ENCODE measurements at places on chromosomes 4 and X.

- DNase-seq, result no peak
These were observed 30.7 kb downstream of the MOSPD2 start for GRCh38 chrX:14903891-14904290.

- DNase-seq, result no peak
These were observed 8.0 kb upstream of the FGFRL1 start for GRCh38 chr4:1003271-1004070.

- no peak for DNase-seq
These were observed 75.8 kb upstream of the CCDC160 start for GRCh38 chrX:134161162-134161561.

- peak; percentile 56 for DNase-seq
These were observed 41.6 kb downstream of the ARHGAP10 start for GRCh38 chr4:147773261-147774184.

GRCh38 chr4:8150152-8151090, 8.2 kb downstream of the ABLIM2 start:
- no peak for DNase-seq

GRCh38 chr4:152374606-152375285, 161.1 kb downstream of the FBXW7 start:
- no peak for DNase-seq

DNA sequence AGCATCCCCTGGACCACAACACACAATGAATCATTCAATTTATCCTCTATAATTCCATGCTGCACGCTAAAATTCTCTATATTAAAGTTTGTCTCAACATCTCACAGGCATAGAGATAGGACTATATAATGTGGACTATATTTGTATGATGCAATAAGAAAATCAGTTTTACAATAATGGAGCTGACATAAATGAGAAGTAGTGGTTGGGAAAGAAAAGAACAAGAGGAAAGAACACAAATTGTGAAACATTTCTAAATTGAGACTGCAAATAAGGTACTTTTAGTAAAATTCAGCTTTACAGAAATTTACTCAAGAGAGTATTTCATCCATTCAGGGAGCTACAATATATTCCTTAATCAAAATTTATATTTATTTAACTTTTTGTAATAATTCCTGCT, 120.4 kb downstream of the ARAP2 start:
- no peak for DNase-seq

DNA sequence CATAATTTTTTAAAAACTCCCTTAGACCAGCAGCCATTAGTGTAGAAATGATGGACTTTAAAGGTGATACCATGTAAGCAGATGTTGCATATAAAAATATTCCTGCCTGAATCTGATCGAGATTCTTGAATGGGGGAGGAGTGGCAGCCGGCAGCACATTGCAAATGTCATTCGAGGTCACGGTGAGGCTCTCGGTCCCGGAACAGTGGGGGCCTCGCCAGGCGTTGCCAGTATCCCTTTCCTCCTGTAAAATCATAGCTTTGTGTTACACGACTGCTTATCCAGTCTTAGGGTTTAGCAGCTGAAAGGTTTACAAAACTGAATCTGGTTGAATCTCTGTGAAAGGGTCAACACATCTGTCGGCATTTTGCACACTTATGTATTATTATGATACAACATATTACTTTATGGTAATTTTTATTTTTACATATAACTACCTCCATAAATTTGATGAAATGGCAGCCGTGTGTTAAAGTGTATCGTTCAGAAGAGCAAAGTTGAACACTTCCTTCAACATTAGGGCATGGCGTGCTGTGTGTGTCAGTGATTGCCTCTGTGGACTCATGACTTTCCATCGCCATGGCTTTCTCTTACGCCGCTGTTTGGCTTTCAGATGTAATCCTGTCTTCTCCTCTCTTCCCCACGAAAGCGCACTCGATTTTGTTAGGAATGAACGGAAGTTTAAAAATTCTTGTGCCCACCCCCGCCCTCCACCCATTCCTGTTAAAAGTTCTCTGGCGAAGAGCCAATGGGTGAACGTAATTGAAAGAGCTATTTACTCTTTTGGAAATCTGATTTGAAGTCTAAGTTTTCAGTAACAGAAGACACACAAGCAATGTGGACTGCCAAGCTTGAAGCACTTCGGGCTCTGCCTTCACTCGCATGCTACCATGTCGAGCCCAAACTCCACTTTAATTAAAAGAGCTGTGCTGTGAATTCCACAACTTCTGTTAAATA, 114.8 kb downstream of the STOX2 start:
- DNase-seq, result no peak

DNA sequence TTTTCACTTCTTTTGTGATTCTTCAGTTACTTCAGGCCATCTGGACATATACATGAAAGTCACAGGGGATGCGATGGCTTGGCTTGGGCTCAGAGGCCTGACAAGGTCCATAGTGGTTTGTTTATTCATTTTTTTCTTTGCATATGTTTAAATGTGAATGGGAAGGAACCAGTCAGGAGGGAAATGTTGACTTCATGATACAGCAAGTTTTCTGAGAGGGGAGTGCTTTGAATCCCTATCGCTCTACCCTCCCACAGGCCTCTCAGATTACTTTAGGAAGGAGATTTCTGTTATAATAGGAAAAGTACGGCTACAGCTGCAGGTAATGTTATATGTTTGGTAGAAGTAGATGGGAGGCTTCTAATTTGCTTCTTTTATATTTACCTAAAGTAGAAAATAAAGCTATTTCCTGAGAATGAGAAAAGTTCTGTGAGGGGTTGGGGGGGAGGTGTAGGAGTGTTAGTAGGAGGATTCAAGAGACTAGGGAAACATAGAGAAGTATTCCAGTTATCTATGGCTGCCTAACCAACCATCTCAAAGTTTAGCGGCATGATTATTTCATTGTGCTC, 322.9 kb downstream of the RAPGEF2 start:
- DNase-seq, result no peak

DNA sequence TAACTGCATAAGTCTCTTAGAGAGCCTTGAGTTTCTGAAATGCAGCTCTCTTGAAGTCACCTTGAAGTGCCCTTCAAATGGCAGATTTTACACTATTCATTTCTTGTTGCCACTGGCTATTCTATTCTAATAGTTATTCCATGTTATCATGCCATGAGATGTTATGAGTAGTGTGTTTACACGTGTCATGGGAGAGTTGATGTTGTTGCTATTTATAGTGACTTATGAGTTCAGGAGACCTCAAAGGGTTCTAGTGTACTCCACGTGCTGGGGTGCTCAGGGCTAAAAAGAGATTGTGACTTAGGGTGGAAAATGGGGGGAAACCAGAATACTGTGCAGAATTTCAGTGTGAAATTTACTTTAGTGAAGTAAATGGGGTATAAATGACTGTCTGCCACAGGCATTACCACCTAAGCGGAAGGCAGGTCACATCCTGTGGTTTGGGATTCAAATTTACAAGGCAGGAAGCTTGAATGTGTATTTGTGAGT, 77.1 kb upstream of the SLC4A4 start:
- DNase-seq, result peak; percentile 51

- DNase-seq, result no peak
These were observed 194.8 kb upstream of the FAT1 start for GRCh38 chr4:186918466-186918865.

DNA sequence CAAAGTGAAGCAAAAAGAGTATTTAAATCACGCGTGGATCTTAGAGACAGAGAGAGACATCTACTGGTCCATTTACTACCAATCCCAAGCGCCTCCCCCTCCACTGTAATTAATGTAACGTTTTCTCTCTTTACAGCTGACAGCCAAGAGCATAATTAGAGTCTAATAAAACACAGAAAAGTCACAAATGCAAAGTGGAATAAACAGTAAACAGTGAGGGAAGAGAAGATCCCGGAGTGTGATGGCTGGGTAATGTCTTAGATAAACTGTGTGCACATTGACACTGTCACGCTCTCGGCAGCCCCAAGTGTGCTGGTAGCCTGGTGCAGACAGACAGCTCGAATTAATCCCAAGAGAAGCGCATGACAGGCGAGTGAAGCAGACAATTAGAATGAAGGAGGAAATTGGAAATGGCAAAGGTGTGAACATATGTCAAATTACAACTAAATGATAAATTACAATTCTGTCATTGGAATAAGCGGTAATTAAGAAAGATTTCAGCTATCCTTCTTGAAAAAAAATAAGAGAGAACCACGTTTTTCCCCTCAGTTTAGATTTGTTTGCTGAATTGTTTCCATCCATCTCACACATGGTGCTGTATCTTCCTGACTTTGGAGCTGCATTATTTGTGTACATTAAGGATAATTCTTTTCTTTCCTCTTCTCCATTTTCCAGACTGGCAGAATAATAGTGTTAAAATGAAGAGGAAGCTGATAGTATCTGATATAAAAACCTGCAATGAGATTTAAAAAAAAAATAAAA, 100.1 kb downstream of the CXXC4 start:
- no peak for DNase-seq

- no peak for DNase-seq
These were observed 8.0 kb upstream of the ARSJ start for GRCh38 chr4:113987382-113987941.

GRCh38 chrX:137565921-137566745, at the start of gene ZIC3:
TSS of gene ZIC3 (plus strand) at chrX:137566127. CDS start at chrX:137566692, 565 bp downstream.
- no peak for DNase-seq

- DNase-seq, result no peak
These were observed 38.2 kb upstream of the TMPRSS11B start for GRCh38 chr4:68283714-68284113.

DNA sequence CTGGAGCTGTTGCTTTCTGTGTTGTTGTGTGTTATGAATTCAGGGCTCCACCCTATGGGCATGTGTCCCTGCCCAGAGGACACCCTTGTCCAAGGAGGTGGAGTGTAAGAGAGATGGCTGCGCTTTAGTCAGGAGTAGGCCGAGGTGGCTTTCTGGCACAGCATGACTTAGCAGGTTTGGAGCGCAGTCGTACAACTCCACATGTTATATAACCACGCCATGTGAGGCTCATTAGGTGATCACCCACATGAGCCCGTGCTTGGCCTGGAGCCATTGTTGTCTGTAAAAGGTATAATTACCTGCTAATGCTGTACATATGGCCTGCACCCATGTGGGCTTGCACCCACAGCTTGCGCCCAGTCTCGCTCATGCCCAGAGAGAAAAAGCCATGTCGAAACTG, 15.8 kb upstream of the ANAPC4 start:
- DNase-seq, result no peak

GRCh38 chr4:3404546-3404945, 37.2 kb upstream of the HGFAC start:
- no peak for DNase-seq

DNA sequence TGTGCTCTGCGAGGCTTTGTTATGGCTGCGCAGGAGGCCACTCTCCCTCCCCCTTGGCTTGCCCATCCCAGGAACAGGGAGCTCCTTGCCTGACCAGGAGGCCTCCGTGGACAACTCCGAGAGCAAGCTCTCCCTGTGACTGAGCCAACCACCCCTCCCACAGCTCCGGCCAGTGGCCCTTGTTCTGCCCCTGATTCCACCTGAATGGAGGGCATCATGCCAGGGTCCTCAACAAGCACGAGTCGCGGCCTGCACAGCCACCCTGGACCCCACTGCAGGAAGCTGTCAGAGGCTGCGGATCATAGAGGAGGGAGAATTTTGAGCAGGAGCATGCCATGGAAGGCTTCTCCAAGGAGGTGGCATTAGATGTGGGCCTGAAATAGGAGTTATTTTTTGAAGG, 44.8 kb upstream of the GRPEL1 start:
- no peak for DNase-seq

DNA sequence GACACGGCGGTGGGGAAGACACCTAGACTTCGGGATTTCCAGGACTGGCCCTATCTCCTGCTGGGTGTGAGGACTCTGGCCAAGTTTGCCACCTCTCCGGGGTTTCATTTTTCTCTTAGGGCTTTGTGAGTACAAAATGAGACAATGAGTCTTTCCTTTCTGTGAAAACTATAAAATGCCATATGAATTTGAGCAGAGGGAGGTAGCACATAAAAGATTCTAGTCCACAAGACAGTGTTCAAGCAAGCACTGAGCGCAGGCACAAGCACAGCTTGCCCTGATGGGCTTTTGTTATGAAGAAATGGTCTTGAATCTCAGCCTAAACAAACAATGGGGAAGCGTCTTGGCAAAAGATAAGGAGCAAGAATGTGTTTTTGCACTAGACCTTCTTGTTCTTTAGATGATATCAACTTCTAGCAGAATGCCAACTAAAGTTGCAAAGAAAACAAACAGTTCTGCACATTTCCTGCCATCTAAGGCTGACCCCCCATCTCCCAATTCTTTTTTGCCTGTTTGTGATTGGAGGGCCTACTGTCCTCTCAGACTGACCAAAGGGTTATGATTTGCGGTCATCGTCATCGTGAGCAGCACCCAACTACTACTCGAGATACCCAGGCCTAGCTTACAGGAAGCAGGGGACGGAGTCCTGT, 73.0 kb upstream of the ZNF518B start:
- DNase-seq, result no peak

DNA sequence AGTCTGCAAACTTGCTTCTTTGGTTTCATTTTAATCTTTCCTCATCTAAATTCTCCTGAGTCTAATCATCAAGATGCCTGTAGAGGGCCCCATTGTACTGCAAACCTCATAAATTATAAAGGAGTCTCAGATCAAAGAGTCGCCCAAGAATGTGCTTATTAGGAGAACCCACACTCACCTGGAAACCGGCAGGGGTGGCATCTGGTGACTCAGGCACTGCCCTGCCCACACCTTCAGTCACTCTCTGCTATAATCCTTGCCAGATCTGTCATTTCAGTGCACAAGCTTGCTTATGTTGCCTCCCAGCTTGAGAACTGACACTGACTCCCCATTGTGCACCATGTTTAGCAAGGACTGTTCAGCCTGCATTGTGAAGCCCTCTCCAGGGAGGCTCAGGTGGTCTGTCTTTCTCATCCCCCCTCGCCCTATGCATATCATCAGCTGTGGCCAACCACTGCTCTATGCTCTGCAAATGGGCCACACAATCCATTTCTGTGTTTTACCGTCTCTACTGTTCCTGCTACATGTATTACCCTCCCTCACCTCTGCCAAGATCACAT, 12.4 kb downstream of the EPGN start:
- DNase-seq, result peak; percentile 81

DNA sequence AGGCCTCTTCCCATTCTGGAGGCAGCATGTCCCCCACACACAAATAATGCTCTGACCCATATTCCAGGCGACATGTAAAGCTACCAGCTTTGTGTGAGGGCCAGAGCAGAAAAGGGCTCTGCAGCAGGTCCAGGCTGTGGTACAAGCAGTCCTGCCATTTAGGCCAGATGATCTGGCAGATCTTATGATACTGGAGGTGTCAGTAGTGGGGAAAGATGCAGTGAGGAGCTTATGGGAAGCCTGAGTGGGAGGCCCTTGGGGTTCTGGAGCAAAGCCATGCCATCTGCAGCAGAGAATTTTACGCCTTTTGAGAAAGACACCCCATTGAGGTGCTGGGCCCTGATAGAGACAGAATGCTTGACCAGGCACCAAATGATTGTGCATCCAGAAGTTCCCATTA, 7.7 kb downstream of the SYN1 start:
- no peak for DNase-seq
